Memory B cell (primary cell): ENCODE measurements at places on chromosomes 6 and 20.

GRCh38 chr20:47097691-47098622 lies 203.3 kb downstream of the EYA2 start:
- H3K4me3 ChIP-seq = no peak overlapping the region
- peaks cover 4% of the 10 kb centered on the region for H3K27me3 ChIP-seq
- H3K27ac ChIP-seq = no peak overlapping the region
- no peak for DNase-seq
- no peaks in the 10 kb centered on the region for H3K4me1 ChIP-seq
- peaks cover 4% of the 10 kb centered on the region for H3K36me3 ChIP-seq

GRCh38 chr6:2876210-2877056 lies 26.7 kb downstream of the SERPINB9 start:
- H3K4me3 ChIP-seq = peak overlapping the region; percentile 89
- peaks cover 10% of the 10 kb centered on the region for H3K36me3 ChIP-seq
- no peaks in the 10 kb centered on the region for H3K27me3 ChIP-seq
- DNase-seq = no peak
- H3K4me1 ChIP-seq = peaks cover 63% of the 10 kb centered on the region

GRCh38 chr20:39049684-39050554 lies 87.8 kb downstream of the DHX35 start:
- H3K4me3 ChIP-seq = peak overlapping the region; percentile 86
- peak overlapping the region; percentile 62 for H3K27ac ChIP-seq
- peaks cover 6% of the 10 kb centered on the region for H3K4me1 ChIP-seq

- H3K4me3 ChIP-seq = no peak overlapping the region
- DNase-seq = no peak
- H3K4me1 ChIP-seq = no peaks in the 10 kb centered on the region
- H3K27me3 ChIP-seq = no peaks in the 10 kb centered on the region
Observed at GRCh38 chr6:84086545-84087429, 53.2 kb downstream of the MRAP2 start.

- no peak overlapping the region for H3K27ac ChIP-seq
- no peak overlapping the region for H3K4me3 ChIP-seq
- no peaks in the 10 kb centered on the region for H3K36me3 ChIP-seq
- H3K4me1 ChIP-seq = peaks cover 2% of the 10 kb centered on the region
Observed at GRCh38 chr6:113884011-113884410, 26.9 kb downstream of the MARCKS start.
